ENCODE measurements at places on chromosomes 12 and 14. TPM values are rescaled to one million over a fixed set of nuclear protein-coding genes. Genes with fewer than 3 reads are reported as not detected.
A peak's percentile ranks its signal among the peaks of the same experiment; 100 is the strongest.

GRCh38 chr12:1855241-1855640, 34.9 kb downstream of the LRTM2 start:
- DNase-seq, result peak; percentile 9
- H3K27me3 ChIP-seq, result peaks cover 25% of the 10 kb centered on the region
- no peaks in the 10 kb centered on the region for H3K4me1 ChIP-seq
- H3K4me3 ChIP-seq, result no peak overlapping the region

DNA sequence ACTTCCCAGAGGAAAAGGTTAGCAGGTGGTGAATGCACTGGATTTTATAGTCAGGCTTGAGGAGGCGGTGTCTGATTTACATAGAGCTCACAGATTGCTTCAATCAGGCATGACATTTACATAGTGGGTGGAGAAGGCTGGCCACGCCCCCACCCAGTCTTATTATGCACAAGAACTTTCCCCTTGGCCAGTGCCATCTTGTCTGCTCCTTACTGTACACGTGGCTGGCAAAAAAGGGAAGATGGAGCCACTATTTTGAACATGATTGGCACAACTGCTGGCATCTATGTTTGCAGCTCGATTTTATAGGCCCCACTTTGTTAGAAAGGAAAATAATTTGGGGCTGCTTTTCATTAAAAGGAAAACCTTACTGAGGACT, 10.9 kb upstream of the LGMN start:
- H3K36me3 ChIP-seq, result no peaks in the 10 kb centered on the region
- DNase-seq, result peak; percentile 49
- no peak overlapping the region for H3K27ac ChIP-seq
- H3K27me3 ChIP-seq, result peaks cover 18% of the 10 kb centered on the region
- no peaks in the 10 kb centered on the region for H3K4me1 ChIP-seq

- no peak overlapping the region for H3K27ac ChIP-seq
- H3K36me3 ChIP-seq, result peaks cover 6% of the 10 kb centered on the region
- no peak overlapping the region for H3K4me3 ChIP-seq
- H3K27me3 ChIP-seq, result no peaks in the 10 kb centered on the region
Observed at GRCh38 chr12:119195256-119195655, 16.5 kb downstream of the HSPB8 start.

Gene OTUB2
- total RNA-seq, result 2.2 TPM

Gene PTGDR
- total RNA-seq, result not detected
